Activated CD8-positive, alpha-beta T cell treated with anti-CD3 and anti-CD28 coated beads, Interleukin-2, amount 10 ng/mL, durations not matched to agents 7 days and 5 days (primary cell): ENCODE measurements at places on chromosomes 1 and 21. TPM values are rescaled to one million over a fixed set of nuclear protein-coding genes. Genes with fewer than 3 reads are reported as not detected.

Gene PLEKHN1
- total RNA-seq, result 2.2 TPM

DNA sequence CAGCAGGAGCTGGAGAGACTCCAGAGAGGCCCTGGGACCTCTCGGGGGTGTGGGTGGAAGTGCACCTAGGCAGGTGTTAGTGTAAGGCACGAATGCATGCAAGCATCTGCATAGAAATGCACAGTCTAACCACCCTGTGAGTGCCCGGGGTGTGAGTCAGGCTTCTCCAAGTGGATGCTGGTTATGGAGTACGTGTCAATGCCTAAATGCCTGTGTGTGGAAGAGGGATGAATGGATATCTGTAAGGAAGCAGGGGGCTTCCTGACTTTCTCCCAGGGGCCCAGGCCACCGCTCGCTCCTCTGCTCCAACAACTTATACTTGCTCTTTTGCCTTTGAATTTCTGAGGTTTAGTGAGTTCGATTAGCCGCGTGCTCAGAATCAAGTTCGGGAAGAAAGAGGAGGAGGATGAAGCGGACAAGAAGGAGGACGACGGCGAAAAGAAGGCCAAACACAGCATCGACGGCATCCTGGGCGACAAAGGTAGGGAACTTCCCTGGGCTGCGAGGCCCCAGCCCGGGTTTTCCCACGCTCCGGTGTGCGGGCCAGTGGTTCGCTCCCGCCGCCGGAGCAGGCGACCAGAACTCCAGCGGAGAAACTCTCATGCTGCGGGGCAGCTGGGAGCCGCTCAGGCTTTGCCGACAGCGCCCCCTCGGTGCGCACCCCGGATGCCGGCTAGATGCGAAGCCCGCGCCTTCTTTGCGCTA lies 5.4 kb downstream of the PAX7 start:
- no peak for DNase-seq
- H3K27me3 ChIP-seq, result peaks cover 92% of the 10 kb centered on the region
- peaks cover 3% of the 10 kb centered on the region for H3K4me1 ChIP-seq
- peaks cover 3% of the 10 kb centered on the region for H3K36me3 ChIP-seq
- H3K4me3 ChIP-seq, result no peak overlapping the region
- no peak overlapping the region for H3K27ac ChIP-seq

DNA sequence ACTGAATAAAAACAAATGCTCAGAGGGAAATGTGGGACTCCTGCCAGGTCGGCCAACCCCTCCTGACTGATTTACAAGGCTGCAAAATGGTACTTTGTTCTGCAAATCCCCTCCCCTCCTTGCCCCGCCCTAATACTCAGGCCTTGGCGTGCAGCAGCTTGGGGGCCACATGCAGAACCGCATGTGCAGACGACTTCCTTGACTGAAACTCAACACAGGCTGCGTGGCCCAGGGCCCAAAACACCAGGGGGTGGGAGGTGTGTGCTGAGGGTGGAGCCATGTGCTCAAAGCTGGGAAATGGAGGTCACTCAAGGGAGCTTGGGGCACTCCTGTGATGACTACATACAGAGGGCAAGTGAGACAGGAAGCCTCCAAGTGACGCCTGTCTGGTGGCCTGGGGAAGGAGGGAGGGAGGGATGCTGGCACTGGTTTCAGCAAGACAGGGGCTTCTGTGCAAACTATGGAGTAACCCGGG lies 87.2 kb downstream of the MRPL37 start:
- H3K27me3 ChIP-seq, result no peaks in the 10 kb centered on the region
- peak overlapping the region; percentile 86 for H3K4me3 ChIP-seq
- peak overlapping the region; percentile 93 for H3K27ac ChIP-seq
- peak; percentile 94 for DNase-seq
- peaks cover 20% of the 10 kb centered on the region for H3K36me3 ChIP-seq

Gene DNALI1
- not detected for total RNA-seq

DNA sequence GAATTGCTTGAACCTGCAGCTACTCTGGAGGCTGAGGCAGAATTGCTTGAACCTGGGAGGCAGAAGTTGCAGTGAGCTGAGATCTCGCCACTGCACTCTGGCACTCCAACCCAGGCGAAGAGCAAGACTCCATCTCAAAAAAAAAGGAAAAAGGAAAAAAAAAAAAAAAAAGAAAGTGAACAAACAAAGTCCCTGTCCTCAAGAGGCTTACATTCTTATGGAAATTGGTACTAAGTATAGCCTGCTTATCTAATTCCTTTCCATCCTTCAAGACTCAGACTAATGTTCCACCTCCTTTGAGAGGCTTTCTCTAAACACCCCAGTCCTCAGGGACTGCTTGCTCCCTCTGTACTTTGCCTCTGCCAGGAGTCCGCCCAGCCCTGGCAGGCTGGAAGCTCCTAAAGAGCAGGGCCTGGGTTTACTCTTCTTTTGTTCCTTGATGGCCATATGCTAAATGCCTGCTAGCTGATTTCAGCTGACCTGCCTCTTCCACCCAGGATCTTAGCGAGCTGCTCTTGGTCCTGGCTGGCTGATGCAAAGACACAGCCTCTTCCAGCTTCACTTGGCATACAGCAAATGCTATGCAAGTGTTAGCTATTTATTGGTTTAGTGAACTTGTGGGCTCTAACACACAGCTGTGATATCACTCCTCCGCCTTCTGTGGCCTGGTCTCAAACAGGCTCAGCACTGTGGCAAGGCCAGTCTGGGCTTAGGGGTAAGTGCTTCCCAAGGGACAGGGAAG lies 9.8 kb downstream of the SLC9A1 start:
- H3K4me1 ChIP-seq, result peaks cover 34% of the 10 kb centered on the region
- peaks cover 13% of the 10 kb centered on the region for H3K36me3 ChIP-seq
- no peak overlapping the region for H3K27ac ChIP-seq

Gene SLC9A1
- total RNA-seq, result 28.3 TPM
